Left renal cortex interstitium (tissue), 4 donors: ENCODE measurements at places on chromosomes 2 and 18.

- no peak for DNase-seq
Measured at GRCh38 chr2:230920167-230920566, 4.9 kb downstream of the GPR55 start.

DNA sequence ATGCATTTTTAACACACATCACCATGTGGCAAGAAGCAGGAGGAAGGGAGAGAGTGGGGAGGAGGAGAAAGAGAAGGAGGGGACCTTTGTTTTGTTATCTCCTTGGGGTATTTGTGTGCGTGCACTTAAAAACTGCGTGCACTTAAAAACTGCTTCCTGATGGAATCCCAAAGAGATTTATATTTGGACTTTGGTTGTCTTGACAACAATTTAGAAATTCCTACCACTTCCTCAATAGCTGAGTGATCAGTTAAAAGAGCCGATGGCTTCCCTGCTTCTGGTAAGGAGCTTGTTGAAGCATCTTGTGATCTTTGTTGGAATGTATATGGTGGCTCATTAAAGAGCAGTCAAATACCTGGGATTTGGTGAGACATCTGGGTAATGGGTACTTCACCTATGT, 4.5 kb downstream of the RAB31 start:
- no peak for DNase-seq

DNA sequence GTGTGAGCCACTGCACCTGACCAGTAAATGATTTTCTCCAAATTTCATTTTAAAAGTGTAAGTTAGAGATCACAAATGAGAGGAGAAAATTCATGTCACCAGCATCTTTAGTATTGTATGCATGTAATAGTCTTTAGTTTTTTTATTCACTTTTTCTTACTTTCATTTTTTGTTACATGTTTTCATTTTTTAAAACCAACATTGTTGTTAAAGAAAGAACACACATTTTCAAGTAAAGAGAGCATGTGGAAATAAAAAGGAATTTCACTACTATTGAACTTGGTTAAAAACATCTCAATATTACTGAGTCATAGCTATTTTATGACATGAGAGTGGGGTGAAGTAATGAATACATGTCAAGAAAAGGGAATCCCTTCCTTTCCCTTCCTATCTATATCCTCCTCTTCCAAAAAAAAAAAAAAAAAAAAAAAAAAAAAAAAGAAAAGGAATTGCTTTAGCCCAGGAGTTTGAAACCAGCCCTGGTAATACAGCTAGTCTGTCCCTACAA, 29.1 kb upstream of the PMAIP1 start:
- DNase-seq = no peak

DNA sequence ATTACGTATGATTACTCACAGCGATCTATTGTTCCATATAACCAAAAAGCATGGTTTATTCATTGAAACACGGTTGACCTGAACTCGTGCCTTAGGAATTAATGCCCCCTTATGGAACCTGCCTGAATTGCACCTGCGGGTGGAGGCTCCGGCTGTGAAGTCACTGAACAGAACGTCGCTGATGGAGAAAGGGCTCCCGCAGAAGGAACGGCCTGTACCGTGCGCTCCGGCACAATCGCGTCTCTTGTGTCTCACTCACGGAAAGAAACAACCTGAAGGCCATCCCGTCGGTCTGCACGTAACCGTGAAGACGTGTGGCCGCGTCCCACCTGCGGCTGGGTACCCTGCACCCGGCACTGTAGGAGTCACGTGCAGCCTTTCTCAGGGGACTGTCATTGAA, 133.1 kb downstream of the NFATC1 start:
- peak; percentile 77 for DNase-seq

GRCh38 chr2:171803757-171804156, 90.3 kb downstream of the SLC25A12 start:
- no peak for DNase-seq

DNA sequence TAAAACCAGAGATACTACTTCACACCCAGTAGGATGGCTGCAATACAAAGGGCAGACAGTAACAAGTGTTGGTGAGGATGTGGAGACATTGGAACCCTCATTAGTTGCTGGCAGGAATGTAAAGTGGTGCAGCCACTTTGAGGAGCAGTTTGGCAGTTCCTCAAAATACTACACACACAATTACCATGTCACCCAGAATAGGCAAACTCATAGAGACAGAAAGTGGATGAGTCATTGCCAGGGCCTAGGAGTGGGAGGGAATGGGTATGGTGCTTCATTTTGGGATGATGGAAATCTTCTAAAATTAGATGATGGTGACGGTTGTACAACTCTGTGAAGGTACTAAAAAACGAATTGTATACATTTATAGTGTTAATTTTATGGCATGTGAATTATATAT, 54.8 kb downstream of the ATP9B start:
- no peak for DNase-seq

DNA sequence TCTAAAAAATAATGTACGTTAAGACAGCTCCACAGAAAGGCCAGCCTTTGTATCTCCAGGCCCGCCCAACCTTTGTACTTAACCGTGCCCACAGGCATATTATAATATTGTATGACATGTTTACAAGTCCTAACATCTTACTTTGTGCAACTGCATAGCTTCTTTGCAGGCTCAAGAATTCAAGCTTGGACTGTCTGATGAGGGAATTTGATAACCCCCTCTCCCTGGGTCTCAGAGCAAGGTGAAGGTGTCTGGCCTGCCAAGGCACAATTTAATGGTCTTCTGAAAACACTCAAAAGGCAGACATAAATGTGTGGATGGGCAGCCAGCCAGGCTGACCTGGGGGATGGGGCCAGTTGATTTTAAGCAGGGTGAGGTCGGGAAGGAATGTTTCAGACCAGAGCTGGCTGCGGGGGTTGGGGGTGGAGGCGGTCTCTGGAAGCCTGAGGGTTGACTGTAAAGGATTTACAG, 732.7 kb upstream of the FANCL start:
- no peak for DNase-seq

DNA sequence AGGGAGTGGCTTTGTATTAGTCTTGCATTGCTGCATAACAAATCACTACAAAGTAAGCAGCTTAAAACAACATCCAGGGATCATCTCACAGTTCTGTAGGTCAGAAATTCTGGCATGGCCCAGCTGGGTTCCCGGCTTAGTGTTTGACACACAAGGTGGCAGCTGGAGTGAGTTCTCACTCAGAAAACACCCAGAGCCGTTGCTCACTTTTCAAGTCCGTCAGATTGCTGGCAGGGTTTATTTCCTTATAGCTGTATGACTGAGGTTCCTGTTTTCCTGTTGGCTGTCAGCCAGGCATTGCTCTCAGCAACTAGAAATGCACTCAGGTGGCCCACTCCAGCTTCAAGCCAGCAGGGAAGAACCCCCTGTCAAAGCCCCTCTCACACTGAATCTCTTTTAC, 324.1 kb downstream of the CCDC178 start:
- DNase-seq = no peak

DNA sequence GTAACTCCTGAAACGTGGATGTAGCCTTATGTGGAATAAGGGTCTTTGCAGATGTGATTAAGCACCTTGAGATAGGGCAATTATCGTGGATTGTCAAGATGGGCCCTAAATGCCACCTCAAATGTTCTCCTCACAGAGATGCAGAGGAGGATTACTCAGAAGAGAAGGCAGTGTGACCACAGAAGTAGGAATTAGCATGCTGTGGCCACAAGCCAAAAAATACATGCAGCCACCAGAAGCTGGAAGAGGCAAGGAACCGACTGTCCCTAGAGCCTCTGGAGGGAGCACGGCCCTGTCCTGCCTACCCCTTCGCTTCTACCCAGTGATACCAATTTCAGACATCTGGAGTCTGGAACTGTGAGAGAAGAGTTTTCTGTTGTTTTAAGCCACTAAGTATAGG, 47.3 kb upstream of the MGAT5 start:
- no peak for DNase-seq
